CD4-positive, alpha-beta T cell treated with Interleukin-1 beta for 1 hour (primary cell): ENCODE measurements at places on chromosomes 3 and 15.

DNA sequence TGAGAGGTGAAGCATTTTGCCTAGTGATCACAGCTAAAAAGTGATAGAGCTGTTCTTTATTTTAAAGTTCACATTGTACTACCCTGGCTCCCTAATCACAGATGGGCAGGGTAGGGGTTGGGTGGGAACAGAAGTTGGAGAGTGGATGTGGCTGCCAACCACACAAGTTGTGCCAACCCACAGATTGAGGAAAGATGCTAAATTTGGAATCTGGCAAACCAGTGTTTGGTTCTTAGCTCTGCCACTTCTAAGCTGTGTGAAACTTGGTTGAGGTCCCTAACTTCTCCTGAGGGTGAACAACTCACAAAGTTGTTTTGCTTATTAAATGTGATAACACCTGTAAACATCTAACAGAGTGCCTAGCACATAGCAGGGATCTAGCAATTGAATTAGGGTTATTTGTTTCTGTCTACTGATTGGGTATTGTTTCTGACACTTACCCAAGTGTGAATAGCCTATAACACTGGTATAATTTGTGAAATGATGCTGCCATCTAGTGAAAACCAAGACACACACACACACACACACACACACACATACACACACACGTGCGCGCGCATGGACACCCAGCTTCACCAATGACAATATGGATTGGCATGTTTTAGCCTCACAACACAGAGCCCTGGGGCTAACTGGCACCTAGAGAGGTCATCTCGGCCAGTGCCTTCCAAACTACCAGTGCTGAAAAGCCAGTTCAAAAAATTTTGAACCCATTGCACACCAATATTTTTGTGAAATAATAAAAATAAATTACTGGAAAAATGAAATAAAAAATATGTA is 25.3 kb downstream of the ADGRG7 start:
- peak; percentile 17 for DNase-seq

DNA sequence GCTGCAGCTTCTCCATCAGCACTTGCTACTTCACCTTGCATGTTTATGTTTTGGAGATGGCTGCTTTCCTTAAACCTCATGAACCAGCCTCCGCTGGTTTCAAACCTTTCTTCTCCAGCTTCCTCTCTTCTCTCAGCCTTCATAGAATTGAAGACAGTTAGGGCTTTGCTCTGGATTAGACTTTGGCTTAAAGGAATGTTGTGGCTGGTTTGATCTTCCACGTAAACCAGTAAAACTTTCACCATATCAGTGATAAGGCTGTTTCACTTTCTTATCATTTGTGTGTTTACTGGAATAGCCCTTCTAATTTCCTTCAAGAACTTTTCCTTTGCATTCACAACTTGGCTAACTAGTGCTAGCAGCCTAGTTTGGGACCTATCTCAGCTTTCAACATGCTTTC is 11.7 kb upstream of the GNAT1 start:
- no peak for DNase-seq

DNA sequence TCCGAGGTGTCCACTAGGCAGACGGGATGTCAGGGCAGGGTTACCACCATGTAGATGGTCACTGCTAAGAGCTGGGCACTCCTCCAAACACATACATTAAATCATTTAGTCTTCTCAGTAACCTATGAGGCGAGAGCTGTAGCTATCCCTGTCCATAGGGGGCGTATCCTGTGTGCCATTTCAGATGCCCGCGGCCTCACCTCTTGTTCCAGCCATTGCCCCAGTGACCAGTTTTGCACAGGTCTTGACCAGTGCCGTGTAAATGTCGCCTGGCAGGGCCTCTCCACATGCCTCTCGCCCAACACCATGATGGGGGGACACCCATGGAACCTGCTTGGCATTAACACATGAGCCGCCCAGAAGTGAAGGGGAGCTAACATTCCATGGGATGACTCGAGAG is 20.8 kb upstream of the SRP14 start:
- DNase-seq: no peak

- DNase-seq: no peak
Measured at GRCh38 chr15:53987480-53987879, 9.2 kb downstream of the UNC13C start.

DNA sequence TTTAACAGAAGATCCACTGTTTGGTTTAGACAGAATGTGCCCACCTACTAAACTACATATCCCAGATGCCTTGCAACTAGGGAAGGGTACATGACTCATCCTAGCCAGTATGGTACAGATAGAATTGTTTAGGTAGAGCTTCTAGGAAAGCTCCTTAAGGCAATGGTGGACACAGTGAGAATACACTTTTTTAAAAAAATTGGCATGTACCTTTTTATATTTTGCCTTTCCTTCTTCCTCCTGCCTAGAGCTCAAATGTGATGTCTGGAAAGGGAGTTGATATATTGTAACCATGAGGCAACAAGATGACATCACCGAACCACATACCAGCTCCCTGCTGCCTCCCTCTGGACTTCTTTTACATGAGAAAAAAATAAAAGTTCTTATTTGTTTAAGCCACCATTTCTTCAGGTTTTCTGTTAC is 14.4 kb upstream of the C3orf80 start:
- no peak for DNase-seq

DNA sequence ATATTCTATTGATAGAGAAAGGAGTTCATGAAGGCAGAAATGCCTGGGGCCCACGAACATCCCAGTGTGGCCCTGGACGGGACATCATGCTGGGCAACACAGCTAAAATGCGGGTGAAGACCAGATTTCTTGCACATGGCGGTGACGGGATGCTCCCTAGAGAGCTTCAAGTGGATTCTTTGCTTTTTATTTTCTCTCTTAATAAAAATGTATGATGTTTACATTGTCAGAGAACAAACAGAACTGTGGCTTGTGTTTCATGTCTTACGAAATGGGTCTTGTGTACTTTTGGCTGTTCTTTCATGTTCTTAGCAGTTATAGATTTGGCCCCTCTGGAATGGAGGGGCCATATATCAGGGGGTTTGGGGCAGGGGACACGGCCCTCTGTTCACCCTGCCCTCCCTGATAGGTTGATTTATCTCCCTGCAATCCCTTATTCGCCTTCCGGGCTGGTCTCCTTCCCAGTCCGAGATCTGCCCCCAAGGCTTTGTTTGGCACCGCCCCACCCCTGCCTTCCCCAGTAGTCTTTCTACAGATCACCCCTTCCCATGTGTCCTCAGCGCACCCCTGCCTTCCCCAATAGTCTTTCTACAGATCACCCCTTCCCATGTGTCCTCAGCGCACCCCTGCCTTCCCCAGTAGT is 68.7 kb upstream of the CGNL1 start:
- no peak for DNase-seq

GRCh38 chr3:84906065-84906464 is 52.7 kb upstream of the CADM2 start:
- no peak for DNase-seq

- DNase-seq: no peak
Measured at GRCh38 chr15:95712785-95713184, 617.7 kb upstream of the NR2F2 start.

DNA sequence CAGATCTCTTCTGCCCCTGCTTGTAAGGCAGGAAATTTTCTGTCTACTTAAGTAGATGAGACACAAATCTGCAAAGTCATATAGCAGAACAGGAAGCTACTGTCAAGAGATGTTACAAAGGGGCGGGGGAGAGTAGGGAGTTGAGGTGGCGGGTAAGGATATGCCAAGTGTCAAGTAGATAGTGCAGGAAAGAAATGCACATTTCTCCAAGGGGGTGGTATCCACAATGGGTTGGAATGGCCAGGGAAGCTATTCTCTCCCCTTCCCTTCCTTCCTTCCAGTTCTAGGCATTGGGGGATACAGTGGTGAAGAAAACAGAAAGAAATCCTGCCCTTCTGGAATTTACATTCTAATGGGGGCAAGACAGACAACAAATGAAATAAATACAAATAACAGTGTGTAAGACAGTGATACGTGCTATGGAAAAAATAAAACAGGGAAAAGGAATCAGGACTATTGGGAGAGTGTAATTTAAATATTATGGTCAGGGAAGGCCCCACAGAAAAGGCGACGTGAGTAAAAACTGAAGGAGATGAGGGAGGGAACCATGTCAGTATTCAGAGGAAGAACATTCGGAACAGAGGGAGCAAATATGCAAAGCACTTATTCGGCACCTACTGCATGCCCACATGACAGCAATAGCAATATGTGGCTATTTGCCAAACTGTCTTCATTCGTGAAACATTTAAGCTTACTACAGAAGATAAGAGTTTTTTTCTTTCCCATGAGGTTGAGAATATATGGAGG is 42.8 kb upstream of the RNU6-1 start:
- no peak for DNase-seq

GRCh38 chr3:143928541-143929255 is 42.9 kb upstream of the DIPK2A start:
- DNase-seq: no peak

GRCh38 chr3:123424321-123424998 is 24.4 kb downstream of the ADCY5 start:
- DNase-seq: no peak

- no peak for DNase-seq
Measured at GRCh38 chr3:157087780-157088600, 72.0 kb downstream of the CCNL1 start.

DNA sequence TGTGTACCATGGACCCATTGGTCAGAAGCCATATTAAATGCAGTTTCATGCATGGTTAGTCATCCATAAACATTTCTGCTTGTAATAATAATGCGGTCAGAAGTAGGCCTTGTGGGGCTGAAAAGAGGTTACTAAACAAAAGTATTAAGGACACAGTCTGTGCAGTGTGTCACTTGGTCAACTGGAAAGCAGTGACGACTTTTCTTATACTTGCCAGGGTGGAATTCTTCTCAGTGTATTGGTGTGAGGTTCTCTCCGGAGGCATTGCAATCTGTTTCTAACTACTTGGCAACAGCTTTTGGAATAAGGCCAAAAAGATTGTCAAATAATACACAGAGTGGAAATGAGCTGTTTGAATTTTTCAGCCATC is 46.8 kb downstream of the CHL1 start:
- no peak for DNase-seq

DNA sequence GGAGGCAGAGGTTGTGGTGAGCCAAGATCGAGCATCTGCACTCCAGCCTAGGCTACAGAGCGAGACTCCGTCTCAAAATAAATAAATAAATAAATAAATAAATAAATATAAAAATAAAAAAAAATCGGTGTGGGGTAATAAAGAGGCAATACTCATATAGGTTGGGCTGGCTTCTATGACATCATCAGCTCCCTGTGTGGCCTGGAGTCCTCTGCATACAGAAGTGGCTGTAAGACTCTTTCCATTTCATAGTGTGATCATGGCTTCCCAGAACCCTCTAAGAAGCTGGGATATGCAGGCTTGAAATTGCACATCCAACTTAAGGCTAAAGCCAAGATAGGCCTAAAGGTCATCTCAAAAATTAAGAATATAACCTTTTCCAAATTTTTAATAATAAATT is 101.6 kb downstream of the ZIC4 start:
- no peak for DNase-seq

- DNase-seq: no peak
Measured at GRCh38 chr3:52403955-52404354, 40.9 kb downstream of the SEMA3G start.

GRCh38 chr3:126137490-126138130 is 42.8 kb downstream of the ALDH1L1 start:
- no peak for DNase-seq

DNA sequence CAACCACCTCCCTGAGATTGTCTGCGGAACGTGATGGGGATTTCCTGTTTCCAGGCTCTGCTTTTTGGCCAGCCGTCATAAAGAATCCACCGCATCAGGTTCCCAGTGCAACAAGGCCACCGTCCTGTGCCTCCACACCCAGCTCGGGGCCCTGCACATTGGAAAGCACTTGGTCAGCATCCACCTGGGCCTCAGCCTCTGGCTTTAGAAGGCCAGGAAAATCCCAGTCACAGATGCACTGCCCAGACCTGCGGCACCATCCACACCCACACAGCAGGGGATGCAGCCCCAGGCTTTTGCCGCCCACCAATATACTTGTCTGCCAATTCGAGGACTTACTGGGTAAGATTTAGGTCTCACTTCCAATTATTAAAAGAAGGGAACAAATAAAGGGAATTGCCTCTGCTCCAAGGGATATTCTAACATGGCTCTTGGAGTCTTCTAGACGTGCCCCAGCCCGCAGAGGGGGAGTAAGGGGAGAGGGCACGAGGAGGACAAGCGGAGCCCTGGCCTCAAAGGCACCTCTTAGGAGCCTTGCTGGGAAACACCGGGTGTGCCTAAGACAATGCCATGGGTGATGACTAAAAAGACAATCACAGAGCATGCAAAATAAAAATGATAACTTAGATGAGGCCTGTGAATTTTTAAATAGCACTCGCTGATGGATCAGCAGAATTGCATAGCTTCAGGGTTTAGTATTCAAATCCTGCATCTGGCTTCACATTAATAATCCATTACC is 169.2 kb downstream of the FOXP1 start:
- no peak for DNase-seq

DNA sequence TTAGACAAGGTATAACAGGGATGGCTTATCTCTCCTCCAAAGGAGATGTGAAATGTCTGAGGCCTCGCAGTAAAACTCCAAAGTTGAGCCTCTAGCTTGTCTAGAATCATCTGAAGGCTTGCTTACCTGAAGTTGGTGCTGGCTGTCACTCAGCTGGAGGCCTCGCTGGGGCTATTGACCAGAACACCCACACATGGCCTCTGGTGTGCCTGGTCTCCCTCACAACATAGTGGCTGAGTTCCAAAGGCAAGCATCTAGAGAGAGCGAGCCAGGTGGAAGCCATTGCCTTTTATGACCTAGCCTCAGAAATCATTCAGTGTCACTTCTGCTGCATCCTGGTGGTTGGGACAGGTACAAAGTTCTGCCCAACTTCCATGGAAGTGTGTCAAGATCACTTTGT is 17.4 kb upstream of the RNU6-1 start:
- no peak for DNase-seq

GRCh38 chr3:124923833-124924232 is 10.7 kb downstream of the MUC13 start:
- no peak for DNase-seq

DNA sequence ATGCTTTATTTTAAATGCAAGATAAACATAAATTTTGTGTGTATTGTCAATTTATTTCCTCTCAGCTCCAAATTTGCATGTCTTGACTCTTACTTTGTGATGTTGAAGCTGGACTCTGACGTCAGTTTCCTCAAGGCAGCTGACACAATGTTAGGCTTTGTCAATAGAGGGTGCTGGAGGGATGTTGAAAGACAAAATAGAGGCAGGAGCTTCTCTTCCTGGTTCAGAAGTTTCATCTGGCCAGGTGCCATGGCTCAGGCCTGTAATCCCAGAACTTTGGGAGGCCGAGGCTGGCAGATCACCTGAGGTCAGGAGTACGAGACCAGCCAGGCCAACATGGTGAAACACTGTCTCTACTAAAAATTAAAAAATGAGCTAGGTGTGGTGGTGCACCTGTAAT is 408.6 kb downstream of the GBE1 start:
- DNase-seq: no peak

DNA sequence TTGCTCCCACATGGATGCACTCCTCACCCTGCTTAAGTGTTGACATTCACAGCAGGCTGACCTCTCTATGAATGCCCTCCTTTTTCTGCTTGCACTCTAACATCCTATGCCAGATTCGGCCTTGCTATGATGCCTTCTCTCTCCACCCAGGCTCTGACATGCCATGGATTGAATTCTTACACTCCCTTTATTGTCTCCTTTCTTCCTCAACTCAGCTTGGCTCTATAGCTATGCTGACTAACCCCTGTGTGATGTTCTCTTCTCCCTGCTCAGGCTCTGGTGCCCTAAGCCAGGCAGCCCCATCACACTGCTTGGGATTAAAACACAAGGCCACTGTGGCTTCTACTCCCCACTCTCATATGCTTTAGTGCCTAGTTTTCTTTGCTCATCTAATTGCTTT is 563.7 kb downstream of the NSUN3 start:
- DNase-seq: no peak
